ENCODE measurements at places on chromosomes 4 and X.

DNA sequence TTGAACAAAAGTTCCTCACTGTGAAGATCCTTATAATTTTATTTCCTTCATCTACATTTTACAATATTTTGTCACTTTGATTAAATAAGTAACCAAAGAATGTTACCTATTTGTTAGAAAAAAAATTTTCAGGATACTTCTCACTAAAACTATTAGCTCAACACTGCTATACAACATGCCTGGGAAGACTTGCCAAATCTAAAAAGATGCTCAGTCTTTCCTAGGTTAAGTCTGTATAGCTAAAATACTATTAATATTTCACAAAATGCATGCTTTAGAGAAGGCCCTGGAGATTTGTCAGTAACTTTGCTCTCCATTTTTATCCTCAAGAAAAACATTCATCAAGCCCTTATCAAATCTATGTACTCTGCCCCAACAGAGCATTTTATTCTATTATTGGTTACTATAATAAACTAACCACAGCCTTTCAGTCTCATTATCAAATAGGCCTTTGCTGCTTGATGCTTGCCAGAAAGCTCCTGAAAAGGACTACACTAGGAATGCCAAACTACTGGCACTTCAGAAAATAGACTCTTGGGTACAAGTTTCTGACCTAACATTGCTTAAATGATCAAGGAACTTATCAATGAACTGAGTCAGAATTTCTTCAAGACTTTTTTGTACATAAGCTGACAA is 17.7 kb downstream of the NEK1 start:
- DNase-seq: no peak

- no peak for DNase-seq
Measured at GRCh38 chr4:106343865-106344646, 24.5 kb downstream of the GIMD1 start.

DNA sequence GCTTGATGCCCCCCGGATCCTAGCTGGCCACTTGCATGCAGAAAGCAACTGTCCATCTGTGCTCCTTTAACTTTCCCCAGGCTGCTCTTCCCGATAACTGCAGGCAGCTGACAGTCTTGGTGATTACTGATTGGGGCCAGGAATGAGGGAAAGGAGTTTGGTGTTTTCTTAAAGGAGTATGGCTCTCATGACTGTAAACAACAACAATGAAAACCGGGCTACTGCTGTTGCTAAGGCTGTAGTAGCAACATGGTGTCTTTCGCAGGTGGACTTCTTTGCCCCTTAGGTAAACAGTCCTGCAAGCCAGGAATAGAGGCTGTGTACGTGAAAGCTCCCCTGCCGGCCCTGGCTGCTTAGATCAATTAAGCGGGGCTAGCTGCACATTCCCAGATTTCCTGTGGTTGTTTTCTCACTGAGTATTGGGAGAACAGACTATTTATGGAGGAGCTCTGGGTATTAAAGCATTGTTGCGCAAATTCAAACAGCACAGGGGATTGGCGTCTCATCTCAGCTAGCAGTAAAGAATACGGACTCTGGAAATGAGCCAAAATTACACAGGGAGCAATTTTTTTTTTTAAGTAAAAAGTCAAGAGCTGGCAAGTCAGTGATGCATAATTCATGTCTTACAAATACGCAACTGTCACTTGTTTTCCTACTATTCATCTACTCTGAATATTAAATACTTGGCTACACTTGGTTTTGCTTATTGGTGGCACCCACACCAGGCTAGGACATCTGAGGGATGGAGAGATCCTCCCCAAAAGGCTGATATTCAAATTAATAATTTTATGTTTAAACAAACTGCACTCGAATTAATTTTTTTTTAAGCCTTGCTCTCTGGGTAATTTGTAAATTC is 61.6 kb upstream of the NAP1L5 start:
- DNase-seq: no peak

GRCh38 chr4:125303058-125303457 is 11.7 kb upstream of the FAT4 start:
- DNase-seq: no peak

DNA sequence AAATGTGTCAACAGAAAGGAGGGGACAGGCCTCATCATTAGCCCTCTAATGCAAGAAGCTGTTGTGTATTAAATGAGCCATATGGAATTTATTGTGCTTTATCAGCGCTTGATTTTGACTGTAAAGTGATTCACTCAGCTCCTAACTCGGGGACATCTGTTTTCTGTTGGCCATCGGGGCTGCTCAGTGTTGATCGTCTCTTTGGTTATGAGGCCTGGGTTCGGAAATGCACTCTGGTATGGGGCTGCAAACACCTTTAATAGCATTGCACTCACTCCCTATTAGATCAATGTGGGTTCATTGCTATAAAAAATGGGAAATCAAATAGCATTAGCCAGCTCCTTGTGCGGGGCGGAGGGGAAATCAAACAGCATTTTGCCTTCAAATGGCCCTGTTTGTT is 6.4 kb downstream of the ARX start:
- no peak for DNase-seq

DNA sequence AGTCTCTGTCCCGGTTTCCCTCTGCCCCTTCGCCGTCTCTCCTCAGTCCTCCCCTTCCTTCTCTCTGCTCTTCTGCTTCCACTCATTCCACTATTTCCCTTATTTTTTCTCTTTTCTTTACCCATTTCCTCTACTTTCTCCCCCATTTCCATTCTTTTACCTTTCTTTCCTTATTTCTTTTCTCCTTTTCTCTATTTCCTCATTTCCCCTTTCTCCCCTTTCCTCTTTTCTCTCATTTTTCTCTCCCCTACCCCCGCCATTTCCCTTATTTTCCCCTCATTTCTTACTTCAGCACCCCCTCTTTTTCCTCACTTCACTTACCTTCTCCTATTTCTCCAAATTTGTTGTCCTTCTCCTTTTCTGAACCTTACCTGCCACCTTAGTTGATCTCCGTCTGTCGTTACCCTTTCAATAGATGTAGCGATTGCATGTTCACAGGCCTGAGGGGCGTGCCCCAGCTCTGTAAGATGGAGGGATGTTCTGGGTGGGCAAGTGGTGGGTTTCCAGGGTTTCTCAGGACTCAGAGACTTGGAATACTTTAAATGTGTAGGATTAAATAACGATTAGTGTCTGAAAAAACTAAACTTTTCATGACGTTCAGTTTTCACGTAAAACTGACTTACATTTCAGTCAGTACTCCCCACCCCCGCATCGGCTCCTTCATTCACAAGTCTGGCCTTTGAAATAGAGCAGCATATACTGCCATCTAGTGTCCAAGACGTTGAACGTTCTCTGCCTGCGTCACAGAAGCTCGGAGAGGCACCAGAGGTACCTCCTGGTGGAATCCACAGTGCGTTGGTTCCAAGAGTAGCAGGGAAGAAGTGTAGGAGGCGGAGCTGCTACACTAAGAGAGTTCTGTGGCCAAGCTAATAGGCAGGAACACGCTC is 641 bp upstream of the NCBP2L start:
- peak; percentile 61 for DNase-seq

DNA sequence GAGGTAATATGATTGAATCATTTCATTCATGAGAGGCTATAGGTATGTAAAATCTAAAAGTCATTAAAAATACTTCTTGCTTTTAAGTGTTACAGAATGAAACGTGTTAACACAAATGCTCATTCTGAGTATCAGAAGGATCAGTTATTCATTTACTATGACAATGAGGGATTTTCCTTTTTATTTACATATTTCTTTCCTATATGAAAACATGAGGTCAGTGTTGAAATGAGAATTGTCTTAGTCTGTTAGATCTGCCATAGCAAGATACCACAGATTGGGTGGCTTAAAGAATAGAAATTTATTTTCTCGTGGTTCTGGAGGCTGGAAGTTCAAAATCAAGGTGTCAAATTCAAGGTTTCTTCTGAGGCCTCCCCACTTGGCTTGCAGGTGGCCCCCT is 181.2 kb downstream of the ARHGAP10 start:
- no peak for DNase-seq

All from endothelial cell (in vitro differentiated cells).